ENCODE measurements at places on chromosomes 1 and 21.
A peak's percentile ranks its signal among the peaks of the same experiment; 100 is the strongest.

GRCh38 chr1:28091043-28091781 is 2.8 kb upstream of the EYA3 start:
- DNase-seq, result no peak

DNA sequence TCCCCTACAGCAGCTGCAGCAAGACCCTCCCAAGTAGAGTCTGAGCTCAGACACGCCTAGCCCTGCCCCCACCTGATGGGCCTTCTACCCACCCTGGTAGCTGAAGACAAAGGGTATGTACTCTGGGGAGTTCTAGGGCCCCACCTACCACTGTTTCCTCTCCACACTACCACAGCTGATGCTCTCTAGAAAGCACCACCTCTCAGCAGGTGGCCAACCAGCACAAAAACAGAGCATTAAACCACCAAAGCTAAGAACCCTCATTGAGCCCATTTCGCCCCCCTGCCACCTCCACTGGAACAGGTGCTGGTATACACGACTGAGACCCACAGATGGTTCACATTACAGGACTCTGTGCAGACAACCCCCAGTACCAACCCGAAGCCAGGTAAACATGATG is 258.9 kb downstream of the SETD4 start:
- no peak for DNase-seq

DNA sequence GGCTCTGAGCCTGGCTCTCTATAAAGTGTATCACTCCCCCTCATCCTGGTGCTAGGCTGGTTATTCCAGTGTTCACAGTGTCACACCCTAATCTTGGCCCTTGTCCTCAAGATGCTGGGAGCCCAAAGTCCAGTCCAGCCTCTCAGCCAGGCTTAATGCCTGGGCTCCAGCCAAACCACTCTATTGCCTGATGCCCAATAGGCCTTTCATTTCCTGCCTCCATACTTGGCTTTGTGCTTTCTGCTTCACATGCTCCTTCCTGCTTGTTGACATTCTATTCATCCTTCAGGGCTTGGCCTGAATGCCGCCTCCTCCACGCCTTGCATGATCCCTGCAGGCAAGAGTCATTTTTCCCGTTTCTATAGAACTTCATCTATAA is 1.7 kb downstream of the KLHDC8A start:
- DNase-seq, result peak; percentile 83

GRCh38 chr1:25799935-25800702 is at the start of gene SELENON:
TSS of gene SELENON (plus strand) at chr1:25800193. CDS start at chr1:25800231, 38 bp downstream.
- peak; percentile 89 for DNase-seq

DNA sequence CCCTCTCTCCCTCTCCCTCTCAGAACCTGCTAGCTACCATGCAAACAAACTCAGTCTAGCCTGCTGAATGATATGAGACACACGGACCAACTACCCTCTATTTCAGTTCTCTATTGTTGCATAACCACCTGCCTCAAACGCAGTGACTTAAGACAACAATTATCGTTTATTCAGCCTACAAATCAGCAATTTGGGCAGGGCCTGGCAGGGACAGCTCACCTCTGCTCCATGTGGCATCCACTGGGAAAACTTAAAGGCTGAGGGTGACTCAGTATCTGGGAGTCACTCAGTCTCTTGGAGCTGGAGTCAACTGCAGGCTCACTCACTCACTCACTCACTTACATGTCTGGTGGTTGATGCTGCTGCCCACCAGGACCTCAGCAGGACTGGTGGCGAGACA is 121.3 kb downstream of the SEC16B start:
- DNase-seq, result no peak

GRCh38 chr21:38839328-38840286 is 33.9 kb downstream of the ETS2 start:
- no peak for DNase-seq

- no peak for DNase-seq
Measured at GRCh38 chr1:79264975-79265818, 258.7 kb upstream of the ADGRL4 start.

DNA sequence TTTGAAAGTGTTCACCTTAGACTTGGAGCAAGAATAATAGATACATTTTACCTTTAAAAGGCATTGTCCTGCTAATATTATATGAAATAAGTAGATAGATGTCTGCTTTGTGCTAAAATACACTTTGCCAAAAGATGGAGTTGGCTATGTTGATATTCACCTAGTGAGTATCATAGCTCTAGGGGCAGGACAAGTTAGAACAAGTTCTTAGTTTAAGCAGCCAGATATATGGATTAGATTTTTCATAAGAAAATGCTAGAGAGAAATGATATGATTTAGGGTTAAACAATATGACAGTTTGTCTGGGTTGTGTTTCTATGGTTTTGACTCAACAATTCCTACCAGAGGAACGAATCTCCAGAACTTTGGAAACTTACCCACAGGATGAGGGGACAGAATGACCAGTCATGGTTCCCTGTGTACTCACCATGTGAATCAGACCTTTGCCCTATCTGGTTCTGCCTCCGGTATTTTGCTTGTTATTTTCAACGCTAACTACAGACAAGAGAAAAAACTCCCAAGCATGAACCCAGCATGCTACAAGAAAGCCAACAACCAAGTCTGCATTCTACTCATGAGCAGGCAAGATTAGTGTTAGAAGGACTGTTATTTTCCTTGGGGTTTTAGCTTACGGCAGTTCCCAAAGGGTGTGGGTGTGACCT is 1.7 kb downstream of the F5 start:
- no peak for DNase-seq

DNA sequence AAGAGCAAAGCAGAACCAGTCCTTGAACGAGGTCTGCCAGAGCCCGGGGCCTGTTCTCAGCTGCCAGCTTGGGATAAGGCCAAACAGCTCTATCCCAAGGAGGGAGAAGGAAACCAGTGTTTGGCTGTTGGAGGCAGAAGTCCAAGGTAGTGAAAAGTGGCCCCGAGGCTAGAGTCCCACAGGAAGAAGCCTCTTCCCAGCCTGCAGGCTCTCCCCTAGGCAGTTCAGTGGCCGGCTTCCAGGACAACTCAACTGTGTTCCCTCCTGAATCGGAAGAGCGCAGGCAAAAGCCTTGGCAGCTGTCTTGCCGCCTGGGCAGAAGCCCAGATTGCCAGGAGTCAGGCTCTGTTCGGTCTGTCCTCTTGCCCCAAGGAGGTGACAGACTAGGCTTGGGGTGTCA is 19.3 kb downstream of the QSOX1 start:
- DNase-seq, result peak; percentile 77

GRCh38 chr21:15894596-15894995 is 164.8 kb downstream of the USP25 start:
- DNase-seq, result no peak

DNA sequence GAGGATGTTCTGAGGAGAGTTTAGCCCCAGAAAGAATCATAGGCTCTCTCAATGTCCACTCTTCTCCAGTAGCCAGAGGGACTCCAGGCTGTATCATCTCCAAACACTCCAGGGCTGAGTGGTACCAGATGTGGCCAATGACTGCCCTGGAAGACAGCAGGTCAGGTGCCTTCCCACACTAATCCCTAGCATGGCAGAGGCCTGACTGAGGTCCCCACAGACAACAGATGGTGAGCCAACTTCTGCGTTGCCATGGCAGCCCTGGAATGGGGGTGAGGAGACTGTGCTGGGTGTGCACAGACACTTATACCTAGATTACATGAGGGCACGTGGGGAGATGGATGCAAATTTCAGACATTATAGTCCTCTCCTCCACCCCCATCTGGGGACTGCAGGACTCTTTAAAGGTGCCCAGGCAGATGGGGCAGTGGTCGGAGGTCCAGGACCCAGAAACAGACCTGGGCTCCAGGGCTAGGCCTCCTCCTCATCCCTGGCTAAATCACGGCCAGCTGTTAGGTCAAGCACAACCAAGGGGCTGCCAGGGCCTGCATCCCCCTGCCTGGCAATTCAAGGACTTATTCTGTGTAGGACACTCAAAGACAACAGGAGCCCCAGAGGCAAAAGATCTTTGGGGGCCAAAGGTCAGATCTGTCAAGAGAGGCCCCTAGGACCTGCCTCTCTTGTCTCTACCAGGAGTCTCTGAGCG is 42.9 kb downstream of the CAMK2N1 start:
- DNase-seq, result peak; percentile 43

GRCh38 chr1:100074604-100075395 is 57.9 kb downstream of the SASS6 start:
- DNase-seq, result no peak

- peak; percentile 86 for DNase-seq
Measured at GRCh38 chr1:226082959-226083301, 20.4 kb downstream of the H3-3A start.

- DNase-seq, result no peak
Measured at GRCh38 chr1:94032637-94033036, 88.3 kb downstream of the ABCA4 start.

DNA sequence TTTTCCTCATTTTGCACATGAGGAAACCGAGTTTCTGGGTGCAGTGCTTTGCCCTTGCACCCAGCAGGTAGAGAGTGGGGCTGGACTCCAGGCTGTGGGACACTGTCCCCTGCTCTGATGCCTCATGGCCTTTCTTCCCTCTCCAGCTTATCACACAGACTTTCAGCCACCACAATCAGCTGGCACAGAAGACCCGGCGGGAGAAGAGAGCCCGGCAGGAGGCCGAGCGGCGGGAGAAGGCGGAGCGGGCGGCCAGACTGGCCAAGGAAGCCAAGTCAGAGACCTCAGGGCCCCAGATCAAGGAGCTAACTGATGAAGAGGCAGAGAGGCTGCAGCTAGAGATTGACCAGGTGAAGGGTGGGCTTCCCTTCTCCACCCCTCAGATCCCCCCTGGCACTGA is 19.0 kb downstream of the KDF1 start:
- DNase-seq, result no peak

GRCh38 chr1:64983110-64983509 is 16.8 kb upstream of the JAK1 start:
- no peak for DNase-seq

DNA sequence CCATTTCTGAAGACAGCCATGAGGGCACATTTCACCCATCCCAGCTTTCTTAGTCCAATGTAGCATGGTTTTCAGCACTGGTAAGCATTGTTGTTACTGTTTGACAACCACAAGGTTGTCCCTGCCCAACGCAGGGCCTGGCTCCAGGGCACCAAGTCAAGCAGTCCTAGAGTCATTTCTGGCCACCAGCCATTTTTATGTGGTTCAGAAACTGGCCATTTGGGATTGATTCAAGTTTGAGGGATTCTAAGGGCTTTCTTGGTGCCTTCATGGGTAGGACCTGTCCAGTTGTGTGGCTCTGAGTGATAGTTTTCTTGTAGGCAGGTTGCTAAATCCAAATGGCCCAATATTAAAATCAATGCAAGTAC is 535.4 kb upstream of the USP24 start:
- DNase-seq, result no peak

- no peak for DNase-seq
Measured at GRCh38 chr1:228241259-228241658, 33.4 kb downstream of the OBSCN start.

GRCh38 chr1:32709075-32709474 is 6.5 kb upstream of the SYNC start:
- DNase-seq, result no peak

- DNase-seq, result peak; percentile 89
Measured at GRCh38 chr21:39788383-39788782, 43.4 kb downstream of the IGSF5 start.

GRCh38 chr1:65163201-65163805 is 15.3 kb downstream of the AK4 start:
- no peak for DNase-seq

DNA sequence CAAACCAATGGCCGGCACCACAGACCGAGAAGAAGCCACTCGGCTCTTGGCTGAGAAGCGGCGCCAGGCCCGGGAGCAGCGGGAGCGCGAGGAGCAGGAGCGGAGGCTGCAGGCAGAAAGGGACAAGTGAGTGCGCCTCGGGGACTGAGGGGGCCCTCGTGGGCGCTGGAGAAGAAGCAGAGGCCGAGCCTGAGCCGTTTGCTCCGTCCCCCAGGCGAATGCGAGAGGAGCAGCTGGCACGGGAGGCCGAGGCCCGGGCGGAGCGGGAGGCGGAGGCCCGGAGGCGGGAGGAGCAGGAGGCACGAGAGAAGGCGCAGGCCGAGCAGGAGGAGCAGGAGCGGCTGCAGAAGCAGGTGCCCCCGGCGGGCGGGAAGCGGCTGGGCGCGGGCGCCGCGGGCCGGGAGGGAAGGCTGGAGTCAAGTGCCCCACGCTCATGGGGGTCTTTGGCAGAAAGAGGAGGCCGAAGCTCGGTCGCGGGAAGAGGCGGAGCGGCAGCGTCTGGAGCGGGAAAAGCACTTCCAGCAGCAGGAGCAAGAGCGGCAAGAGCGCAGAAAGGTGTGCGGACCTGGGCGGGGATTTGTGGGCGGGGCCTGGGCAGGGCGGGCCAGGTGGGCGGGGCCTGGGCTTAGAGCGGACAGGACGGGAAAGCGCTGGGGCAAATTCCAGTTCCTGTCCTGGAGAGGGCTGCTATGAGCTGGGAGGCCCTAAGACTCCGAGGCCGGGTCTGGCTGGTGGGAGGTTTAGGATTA is 22.7 kb downstream of the MAP7D1 start:
- DNase-seq, result peak; percentile 86

- no peak for DNase-seq
Measured at GRCh38 chr1:34975771-34976170, 9.4 kb downstream of the TMEM35B start.

DNA sequence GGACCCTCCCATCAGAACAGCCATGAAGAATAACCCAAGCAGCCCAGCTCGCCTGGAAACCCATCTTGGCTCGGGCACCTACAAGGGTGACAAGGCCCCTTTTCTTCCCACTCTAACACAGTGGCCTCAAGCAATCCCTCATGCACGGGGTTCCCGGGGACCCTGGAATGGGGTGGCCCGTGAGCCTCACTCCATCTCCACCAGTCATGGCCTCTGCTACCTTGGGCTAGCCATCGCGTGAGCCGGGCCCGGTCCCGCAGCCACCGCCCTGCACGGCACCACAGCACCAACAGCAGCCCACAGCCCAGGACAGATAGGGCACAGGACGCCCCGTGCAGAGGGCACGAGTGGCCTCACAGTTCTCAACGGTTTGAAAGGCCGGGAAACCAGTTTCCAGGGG is 19.0 kb downstream of the WDR4 start:
- no peak for DNase-seq

GRCh38 chr1:210770396-210770984 is 363.5 kb downstream of the KCNH1 start:
- DNase-seq, result no peak

DNA sequence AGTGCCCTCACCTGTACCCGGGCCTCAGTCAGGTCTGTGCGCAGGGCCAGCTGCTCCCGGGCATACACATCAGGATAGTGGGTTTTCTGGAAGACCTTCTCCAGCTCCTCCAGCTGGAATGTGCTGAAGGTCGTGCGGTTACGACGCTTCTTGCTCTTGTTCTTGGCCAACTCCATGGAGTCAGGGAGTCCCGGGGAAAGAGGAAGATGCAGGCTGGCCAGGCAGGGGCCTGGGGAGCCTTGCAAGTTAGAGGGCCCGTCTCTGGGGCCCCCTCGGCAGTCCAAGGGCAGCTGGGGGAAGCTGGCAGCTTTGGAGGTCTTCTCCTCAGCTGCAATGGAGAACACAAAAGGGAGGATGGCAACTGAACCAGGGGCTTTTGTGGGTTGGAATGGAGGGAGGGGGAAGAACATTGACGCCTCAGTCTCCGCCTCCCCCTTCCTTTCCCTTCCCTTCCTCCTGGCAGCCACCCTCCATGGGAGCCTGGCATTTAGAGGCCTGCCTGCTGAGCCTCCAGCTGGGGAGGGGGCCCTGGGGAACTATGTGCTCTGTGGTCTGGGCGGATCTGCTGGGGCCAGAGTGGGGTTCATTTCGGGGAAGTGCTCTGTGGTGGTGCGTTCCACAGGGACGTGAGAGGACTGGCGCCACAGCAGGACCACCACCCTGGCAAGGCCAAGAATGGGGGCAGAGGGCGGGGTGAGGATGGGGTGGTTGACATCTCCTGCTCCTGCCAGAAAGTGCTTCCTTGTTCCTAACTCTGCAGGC is 5.7 kb downstream of the ALX3 start:
- DNase-seq, result no peak

GRCh38 chr1:38092256-38092655 is 45.7 kb upstream of the POU3F1 start:
- DNase-seq, result no peak

GRCh38 chr1:180836449-180836848 is 76.2 kb upstream of the KIAA1614 start:
- no peak for DNase-seq
